ENCODE measurements at places on chromosomes 6 and 20. TPM values are rescaled to one million over a fixed set of nuclear protein-coding genes. Genes with fewer than 3 reads are reported as not detected.

Gene FAM184A
- total RNA-seq: not detected

Gene C6orf15
- not detected for total RNA-seq

Gene GFRA4
- not detected for total RNA-seq

DNA sequence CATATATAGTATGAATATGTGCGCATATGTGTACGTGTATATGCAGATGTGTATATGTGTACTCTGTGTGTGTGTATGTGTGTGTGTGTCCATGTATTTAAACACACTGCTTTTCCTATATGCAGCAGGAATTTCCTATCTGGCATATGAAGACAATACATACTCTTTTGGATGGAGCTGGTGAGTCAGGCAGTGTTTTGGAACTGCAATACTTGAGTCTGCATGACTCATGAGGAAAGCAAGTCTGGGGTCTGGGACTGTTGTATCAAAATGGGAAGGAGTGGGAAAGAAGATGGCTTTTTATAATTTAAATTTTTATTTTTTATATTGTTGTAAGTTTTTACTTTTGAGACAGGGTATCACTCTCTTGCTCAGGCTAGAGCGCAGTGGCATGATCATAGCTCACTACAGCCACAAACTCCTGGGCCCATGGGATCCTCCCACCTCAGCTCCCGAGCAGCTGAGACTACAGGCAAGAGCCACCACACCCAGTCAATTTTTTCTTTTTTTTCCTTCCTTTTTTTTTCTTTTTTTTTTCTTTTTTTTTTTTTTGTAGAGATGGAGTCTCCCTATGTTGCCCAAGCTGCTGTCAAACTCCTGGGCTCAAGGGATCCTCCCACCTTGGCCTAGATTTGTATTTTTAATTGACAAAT is 72.2 kb downstream of the ATXN1 start:
- H3K27me3 ChIP-seq: no peaks in the 10 kb centered on the region
- peaks cover 64% of the 10 kb centered on the region for H3K4me1 ChIP-seq
- peak overlapping the region; percentile 69 for H3K27ac ChIP-seq
- peak; percentile 66 for DNase-seq
- H3K36me3 ChIP-seq: no peaks in the 10 kb centered on the region
- peak overlapping the region; percentile 28 for H3K4me3 ChIP-seq

DNA sequence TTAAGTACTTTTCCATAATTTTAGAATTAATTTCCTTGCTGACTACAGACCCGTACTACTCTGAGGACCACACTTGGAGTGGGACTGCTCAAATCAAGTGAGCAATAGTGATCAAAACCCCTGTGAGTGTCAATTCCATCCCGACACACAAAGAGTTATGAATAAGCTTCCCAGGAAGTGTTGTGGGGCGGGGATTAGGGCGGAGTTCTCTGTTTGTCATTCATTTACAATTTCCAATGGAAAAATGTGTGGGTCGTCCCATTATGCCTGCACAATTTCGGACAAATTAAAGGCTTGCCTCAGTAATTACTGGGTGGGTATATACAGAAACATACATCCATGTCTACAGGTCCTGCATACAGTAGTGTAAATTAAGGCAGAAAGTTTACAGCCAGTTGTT is 84.2 kb downstream of the ISM1 start:
- no peaks in the 10 kb centered on the region for H3K27me3 ChIP-seq
- H3K4me3 ChIP-seq: no peak overlapping the region
- no peak overlapping the region for H3K27ac ChIP-seq
- H3K36me3 ChIP-seq: no peaks in the 10 kb centered on the region
- DNase-seq: no peak

GRCh38 chr6:142478117-142478516 is 176.3 kb downstream of the ADGRG6 start:
- peak overlapping the region; percentile 68 for H3K27ac ChIP-seq
- H3K27me3 ChIP-seq: peaks cover 3% of the 10 kb centered on the region
- H3K4me3 ChIP-seq: no peak overlapping the region
- H3K36me3 ChIP-seq: no peaks in the 10 kb centered on the region
- peak; percentile 60 for DNase-seq
- peaks cover 18% of the 10 kb centered on the region for H3K4me1 ChIP-seq

DNA sequence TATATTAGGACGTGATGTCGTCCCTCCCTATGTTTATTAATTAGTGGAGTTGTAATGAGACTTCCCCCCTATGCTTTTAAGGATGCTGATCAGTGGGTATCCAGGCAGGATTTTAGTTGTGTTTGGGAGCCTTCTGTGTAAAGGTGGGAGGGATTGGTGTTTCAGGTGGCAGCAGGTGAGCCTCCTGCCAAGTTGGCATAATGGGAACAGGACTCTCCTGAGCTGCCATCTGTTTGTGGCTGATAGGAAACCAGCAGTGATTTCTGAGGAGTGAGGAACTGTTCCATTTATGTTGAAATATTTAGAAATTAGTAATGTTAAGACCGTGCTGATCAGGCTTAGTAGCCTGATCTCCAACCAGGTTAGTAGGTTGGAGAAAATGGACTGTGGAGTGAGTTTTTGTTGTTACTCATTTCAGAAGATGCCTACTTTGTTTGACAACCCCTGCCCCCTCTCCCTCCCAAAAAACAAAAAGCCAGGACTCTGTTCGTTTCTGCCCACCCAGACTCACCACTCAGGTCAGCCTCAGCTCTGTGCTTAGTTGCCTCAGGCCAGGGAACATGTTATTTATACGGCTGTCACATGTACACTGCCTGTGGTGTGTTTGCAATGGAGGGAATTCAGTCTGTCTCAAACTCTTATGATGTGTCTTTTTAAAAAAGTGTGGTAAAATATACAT is 55.4 kb upstream of the TULP4 start:
- peaks cover 20% of the 10 kb centered on the region for H3K36me3 ChIP-seq
- H3K4me3 ChIP-seq: no peak overlapping the region
- H3K27ac ChIP-seq: no peak overlapping the region
- no peaks in the 10 kb centered on the region for H3K27me3 ChIP-seq
- no peak for DNase-seq
- peaks cover 43% of the 10 kb centered on the region for H3K4me1 ChIP-seq
